ENCODE measurements at places on chromosomes 12 and 14.

DNA sequence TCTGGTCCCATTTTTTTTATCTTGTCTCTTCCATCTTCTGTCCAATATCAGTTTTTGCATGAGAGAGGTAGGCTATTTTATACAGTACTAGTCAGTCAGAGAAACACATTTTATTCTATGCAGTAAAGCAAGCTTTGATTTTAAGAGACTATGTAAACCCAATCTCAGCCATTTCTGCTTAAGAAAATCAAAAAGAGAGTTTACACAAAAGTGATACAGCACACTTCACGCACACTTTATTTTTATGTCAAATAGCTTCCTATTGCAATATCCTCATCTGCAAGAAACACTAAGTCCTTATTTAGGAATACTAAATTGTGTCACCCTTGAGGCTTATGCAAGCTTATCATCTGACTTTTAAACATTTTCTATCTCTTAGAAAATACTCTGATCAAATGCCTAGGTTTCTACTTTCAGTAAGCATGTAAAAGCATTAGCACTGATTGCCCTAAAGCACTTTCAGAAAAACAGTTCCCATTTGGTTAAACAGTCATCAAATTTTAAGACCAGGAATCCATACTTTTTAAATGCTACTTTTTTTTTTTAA, 78.3 kb downstream of the MED13L start:
- DNase-seq, result no peak

DNA sequence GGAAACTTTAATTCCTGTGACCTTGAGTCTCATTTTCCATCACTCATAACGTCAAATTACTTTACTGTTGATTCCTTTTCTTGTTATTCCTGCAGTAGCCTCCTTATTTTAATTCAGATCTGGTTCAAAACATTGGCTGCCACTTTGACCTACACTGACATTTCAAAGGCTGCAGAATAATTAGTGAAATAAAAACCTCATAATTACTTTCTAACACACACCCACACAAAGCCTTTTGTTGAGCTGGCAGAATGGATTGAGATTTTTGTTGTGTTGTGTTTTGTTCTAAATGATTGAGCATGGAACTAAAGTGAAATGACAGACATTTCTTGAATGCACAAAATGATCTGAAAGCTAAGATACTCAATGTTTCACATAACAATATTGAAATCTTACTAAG, 507.5 kb upstream of the STXBP6 start:
- DNase-seq, result no peak

- no peak for DNase-seq
Measured at GRCh38 chr14:99215277-99215676, 56.7 kb downstream of the BCL11B start.

DNA sequence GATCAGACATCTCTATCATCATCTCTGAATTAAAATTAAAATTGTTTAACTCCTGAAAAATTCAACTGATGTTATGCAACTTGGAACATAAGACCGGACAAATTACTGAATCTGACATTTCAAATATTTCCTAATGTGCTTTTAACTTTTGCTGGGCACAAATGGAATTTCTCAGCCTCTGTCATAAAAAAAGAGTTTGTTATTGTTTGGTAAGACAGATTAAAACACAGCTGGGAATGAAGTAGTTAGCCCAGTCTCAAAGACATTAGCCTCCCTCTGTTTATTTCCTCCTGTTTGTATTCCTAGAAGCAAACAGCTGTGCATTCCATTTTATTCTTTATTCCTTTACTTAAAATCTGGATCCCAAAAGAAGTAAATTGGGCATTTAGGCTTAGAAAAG, 29.4 kb downstream of the PLEKHA5 start:
- DNase-seq, result no peak

- peak; percentile 45 for DNase-seq
Measured at GRCh38 chr12:57521525-57522010, 1.1 kb upstream of the MBD6 start.

DNA sequence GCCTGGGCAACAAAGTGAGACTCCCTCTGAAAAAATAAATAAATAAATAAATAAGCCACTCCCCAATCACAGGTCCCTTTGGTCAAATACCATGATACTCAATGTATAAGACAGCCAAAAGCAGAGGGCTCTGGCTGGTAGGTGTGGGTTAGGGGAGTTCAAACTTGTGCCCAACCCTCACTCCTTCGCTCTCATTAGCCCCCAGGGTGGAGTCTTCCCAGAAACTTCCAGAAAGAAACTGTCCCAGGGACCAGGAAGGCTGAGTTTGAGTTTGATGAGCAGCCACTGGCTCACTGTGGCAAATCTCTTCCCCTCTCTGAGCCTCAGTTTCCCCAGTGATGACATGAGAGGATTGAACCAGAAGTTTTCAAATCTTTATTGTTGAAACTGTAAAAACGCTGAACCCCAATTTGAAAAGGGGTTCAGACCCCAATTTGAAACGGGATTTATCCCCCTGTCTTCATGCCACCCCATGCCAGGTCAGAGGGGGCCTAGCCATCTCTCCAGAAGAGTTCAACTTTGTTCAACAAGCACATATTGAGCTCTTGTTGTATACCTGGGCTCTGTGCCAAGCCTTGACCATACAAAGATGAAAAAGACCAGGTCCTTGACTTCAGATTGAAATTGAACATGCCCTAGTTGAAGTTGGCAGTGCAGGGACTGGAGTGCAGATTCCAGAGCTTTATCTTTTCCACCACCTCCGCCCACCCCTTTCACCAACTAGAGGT, 9.1 kb upstream of the FAM222A start:
- DNase-seq, result no peak

- no peak for DNase-seq
Measured at GRCh38 chr12:26906704-26907103, 31.1 kb downstream of the INTS13 start.

DNA sequence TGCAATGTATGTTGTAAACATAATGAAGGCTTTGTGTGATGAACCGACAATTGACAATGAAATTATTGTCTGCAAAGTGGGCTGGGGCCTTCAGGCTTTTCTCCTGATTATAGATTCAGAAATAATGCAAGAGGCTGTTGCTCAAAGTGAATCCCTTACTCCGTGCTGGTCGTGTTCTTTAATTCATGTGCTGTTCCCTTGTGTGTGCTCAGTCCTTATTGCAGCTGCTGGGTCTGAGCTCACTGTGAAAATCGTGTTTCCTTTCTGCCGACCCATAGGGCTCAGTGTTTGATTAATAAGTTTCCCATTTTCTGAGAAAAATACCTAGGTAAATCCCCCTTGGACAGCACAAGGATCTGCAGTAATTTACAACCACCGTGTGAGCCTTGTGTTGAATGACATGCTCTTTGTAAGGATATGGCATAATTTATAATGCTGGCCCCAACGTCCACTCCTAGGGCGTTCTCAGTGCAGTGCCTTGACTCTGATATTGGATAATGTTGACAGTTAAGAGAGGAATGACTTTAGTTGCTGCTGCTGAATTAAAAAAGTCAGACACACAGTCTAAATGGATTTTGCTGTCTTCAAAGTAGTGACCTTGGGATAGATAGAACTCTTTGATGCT, 81.6 kb downstream of the RGS6 start:
- DNase-seq, result no peak

- DNase-seq, result no peak
Measured at GRCh38 chr12:15605881-15606590, 183.2 kb downstream of the EPS8 start.

DNA sequence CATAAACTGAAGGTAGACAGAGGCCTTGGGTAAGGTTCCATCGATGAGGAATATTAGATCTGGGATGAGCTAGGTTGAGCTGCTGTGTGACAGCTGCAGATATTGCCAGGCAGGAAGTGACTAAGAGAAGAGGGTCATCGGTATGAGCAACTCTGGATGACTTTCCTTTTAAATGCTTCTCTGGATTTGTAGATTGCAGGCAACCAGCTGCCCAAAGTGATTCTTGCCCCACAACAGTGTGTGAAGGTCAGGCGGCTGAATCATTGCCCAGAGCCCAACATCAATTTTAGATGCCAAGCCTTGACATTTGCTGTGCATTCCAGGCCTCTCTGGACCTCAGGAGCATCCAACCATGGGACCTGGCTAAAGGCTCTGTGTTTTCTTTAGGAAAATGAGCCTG, 255.9 kb downstream of the DPF3 start:
- no peak for DNase-seq

- DNase-seq, result no peak
Measured at GRCh38 chr14:94903883-94904282, 134.0 kb upstream of the GSC start.

DNA sequence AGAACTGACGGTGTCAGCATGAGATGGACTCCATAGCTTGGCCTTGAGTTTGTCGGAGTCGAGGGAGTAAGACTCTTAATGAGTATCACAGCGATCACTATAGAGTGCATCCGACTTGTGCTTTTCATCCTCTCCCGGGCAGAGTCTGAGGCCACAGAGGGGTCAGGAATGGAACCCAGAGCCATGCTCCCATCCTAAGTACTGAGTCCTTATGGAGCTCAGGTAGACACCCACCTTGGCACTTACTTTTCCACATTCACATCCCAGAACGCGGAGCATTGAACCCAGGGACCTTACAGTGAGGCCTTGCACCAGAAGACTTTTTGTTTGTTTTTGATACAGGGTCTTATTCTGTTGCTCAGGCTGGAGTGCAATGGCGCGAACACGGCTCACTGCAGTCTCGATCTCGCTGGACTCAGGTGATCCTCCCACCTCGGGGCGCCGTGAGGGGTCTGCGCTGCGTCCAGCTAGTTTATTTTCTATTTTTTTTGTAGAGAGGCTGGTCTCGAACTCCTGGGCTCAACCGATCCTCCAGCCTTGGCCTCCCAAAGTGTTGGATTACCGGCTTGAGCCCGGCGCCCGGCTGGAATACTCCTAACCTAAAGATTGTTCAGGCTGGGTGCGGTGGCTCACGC, 719 bp upstream of the SRSF9 start:
- no peak for DNase-seq

- DNase-seq, result no peak
Measured at GRCh38 chr12:18562531-18562930, 175.3 kb downstream of the PLCZ1 start.

GRCh38 chr14:101222362-101223070, 319.0 kb upstream of the RTL1 start:
- no peak for DNase-seq
